ENCODE measurements at places on chromosomes 7 and 10. TPM values are rescaled to one million over a fixed set of nuclear protein-coding genes. Genes with fewer than 3 reads are reported as not detected.

GRCh38 chr7:135666846-135667245 lies 4.5 kb downstream of the STMP1 start:
- no peak for DNase-seq

The RPEL1 gene
- not detected for total RNA-seq

DNA sequence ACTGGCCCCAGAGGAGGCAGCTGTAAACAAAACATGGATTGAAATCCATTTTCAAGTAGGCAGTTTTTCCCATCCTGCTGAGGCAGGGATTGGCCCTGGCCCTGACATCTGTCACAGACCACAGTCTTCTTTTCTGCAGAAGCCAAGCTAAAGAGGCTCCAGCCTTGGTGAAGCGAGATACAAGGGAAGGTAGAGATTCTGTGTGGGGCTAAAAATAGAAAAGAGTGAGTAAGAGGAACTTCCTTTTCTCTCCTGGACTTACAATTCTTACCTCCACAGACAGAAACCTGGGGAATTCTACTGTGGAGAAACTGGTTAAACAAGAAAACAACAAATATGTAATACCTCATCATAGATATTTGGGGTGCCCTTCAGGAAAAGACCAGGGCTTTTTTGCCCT lies 624.8 kb upstream of the FZD8 start:
- DNase-seq, result no peak

DNA sequence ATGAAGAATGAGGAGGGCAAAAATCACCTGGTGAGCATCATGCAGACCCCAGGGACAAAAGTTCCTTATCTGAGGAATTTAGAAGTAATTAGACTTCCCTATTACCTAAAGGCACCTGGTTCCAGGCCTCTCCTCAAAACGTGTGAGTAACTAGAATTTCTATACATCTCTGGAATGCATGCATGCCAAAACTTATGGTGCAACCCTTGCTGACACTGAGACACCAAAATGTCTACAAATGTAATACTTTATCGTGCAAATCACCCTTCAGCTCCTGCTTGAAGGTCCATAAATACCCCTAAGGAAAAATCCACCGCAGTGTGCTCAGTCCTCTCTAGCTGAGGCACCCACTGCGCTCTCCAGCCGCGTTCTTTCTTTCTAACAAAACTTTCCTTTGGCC lies 84.2 kb downstream of the PAXIP1 start:
- no peak for DNase-seq

DNA sequence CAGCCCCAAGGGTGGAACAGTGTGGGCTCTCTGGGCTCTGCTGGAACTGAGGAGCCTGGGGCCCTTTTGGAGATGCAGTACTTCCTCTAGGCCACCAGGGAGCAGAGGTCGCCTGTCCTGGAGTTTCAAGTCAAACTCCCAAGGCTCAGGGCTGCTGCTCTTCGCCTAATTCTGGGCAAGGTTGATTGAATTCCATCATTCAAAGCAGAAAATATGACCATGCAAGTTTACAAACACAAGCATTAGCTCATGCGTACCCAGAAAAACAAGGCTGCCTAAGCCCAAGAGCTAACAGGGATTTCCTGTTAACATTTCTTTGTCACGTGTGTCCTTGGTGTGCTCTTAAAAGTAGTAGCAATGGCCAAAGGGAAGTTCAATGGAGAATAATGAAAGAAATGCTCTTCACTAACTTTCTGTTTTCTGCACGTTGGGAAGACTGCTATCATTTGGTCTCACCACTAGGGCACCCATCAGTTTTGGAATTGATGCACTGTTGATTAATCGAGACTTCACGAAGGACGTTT lies 20.1 kb downstream of the LDB3 start:
- peak; percentile 67 for DNase-seq

The ASB4 gene
- total RNA-seq, result 3.5 TPM

- DNase-seq, result no peak
These were observed 228.9 kb downstream of the ARHGAP21 start for GRCh38 chr10:24494777-24495176.

The MACC1 gene
- total RNA-seq, result 0.06 TPM

DNA sequence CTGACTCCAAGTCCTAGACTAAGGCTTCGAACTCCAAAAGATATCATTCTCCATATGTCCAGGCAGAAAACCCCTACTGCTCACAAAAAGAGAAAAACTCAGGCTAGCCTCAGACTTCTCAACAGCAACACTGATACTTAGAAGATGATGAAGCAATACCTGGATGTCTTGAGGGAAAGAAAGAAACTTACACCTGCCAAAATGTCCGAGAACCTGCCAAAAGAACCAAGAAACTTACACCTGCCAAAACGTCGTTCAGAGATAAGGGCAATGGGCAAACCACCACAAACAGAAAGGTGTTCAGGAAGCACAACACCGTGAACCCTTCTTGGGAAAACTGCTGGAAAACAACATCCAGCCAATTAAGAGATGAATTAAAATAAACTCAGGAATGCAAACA lies 15.3 kb downstream of the ABLIM1 start:
- no peak for DNase-seq

GRCh38 chr10:113557424-113557862 lies 4.6 kb downstream of the HABP2 start:
- DNase-seq, result no peak

The TAS2R40 gene
- not detected for total RNA-seq

The CYP17A1 gene
- total RNA-seq, result not detected

DNA sequence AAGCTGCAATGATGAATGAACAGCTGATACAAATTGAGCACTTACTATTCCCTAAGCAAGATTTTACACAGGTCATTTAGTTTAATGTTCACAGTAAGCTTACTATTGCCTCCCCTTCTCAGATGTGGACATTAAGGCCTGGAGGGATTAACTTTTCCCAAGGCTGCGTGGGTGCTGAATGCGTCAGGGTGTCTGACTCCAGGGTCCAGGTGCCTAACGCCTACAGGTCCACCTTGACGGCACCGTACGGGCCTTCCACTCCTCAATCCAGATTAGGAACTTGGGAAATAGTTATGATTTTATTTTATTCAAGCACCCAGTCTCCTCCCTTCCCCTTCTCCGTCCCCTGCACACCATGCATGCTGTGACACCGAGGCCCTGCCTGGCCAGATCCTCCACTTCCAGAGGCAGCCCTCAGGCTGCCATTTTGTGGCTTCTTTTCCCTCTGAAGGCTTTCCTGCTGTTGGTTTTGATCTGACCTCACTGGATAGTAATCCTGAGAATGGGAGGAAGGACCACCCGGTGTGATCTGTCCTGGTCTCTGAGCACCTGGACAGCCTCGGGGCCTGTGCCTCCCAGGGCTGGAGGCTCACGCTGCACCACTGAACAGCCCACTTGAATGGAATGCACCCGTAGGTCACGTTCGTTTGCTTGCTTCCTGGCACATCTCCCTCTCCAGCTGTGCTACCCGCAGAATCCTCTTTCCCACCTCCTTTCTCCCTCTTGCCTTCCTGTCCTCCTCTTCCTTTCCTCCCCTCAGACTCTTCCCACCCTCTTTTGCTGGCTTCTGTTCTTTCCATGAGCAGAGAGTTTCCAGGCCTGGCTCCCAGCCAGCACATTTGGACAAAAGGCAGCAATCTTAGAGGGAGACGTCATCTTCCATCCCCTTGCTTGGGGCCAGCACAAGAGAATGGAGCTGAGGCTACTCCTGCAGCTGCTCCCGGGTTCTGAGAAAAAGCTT lies 14.4 kb downstream of the DENND2A start:
- DNase-seq, result peak; percentile 92

DNA sequence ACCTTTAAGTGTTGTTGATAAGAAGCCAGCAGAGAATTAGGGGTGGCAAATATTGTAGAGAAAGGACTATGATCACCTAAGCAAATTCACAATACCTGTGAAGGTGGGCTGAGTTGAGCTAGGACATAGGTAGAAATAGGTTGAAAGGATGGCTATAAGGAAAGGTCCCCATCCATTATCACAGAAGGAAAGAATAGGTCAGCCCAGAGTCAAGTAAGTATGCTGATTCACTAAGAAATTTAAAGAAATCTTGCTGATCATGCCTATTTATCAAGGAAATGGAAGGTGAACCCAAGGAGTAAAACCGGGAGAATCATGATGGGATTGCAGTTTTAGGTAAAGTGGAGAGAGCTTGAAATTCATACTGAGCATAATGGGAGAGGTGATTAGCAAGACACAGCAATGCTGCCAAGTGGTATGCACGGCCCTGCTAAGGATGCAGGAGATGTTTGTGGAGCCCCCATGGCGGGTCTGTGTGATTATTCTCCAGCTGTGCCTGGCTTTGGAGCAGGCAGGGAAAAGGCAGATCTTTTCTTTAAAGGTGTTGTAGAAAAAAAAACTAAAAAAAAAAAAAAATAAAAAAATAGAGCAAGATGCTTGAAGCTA lies 399.4 kb downstream of the PLXDC2 start:
- DNase-seq, result no peak
